ENCODE measurements at places on chromosomes 16 and 17. TPM values are rescaled to one million over a fixed set of nuclear protein-coding genes. Genes with fewer than 3 reads are reported as not detected.

LPO gene
- not detected for total RNA-seq

RNF222 gene
- not detected for total RNA-seq

CTRL gene
- total RNA-seq, result 0.51 TPM

SP6 gene
- total RNA-seq, result not detected

CDK5R1 gene
- 1.8 TPM for total RNA-seq

TBC1D3D gene
- total RNA-seq, result not detected

NRN1L gene
- 1.4 TPM for total RNA-seq

ABCA6 gene
- total RNA-seq, result 20.3 TPM
